ENCODE measurements at places on chromosomes 1 and 21.

DNA sequence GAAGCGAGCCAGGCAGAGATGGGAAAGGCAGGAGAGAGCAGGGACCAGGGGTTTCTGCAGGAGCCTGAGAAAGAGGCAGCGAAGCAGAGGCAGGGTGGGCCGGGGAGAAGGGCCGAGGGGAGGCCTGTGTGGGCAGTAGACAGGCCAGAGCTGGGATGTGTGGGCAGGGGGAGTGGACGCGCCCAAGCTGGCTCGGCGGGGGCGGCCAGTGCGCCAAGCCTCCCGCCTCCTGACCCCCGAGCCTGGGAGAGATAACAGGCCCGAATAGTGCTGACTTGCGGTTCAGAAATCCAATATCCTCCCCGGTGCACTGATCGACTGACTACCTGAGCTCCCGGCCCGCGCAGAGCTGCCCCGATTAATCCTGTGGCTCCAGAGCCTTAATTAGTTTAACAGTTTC is 41.9 kb downstream of the AHDC1 start:
- no peak for DNase-seq

GRCh38 chr1:3573500-3573899 is 37.8 kb downstream of the MEGF6 start:
- DNase-seq, result no peak

DNA sequence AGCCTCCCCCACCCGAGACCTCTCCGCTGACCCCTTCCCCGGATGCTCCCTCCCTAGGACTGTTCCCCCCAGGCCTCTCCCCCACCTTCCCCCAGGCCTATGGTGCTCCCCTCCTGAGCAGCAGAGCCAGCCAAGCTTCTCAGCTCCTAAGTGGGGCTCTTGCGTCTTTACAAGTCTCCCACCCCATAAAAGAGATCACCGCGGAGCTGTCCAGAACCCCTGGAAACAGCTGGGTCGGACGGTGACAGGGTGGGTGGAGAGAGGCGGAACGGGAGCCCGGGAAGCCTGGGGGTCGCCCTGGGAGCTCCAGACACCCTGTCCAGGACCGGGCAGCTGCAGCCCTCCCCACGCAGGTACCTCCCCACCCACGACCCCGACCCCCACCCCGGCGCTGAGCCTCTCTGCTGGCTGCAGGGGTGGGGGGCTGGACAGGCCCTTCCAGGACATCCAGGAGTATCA is 61.2 kb downstream of the WNT9A start:
- no peak for DNase-seq

DNA sequence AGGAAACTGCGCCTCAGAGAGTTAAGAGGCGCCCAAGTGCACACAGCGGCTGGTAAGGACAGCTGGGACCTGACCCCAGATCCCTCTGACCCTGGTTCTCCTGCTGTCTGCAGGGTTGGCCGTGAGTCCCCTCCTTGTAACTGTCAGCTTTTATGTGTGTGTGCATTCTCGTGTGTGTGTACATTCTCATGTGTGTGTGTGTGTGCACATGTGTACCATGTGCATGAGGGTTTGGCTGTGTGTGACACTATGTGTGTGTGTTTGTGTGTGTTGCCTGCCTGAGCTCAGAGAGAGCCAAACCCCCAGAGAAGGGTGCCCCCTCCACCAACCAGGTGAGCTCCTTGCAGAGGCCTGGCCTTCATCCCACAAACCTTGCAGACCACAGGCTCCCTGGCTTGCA is 25.9 kb upstream of the EFHD2 start:
- no peak for DNase-seq

GRCh38 chr1:81208441-81208840 is 592.3 kb upstream of the ADGRL2 start:
- DNase-seq, result no peak

- DNase-seq, result peak; percentile 43
Measured at GRCh38 chr1:201739492-201740085, 89.4 kb upstream of the IPO9 start.

GRCh38 chr1:215052256-215053015 is 30.1 kb upstream of the KCNK2 start:
- no peak for DNase-seq

Measured in nucleus accumbens (tissue), 56 donors.